ENCODE measurements at places on chromosomes 6 and 20. TPM values are rescaled to one million over a fixed set of nuclear protein-coding genes. Genes with fewer than 3 reads are reported as not detected.

DNA sequence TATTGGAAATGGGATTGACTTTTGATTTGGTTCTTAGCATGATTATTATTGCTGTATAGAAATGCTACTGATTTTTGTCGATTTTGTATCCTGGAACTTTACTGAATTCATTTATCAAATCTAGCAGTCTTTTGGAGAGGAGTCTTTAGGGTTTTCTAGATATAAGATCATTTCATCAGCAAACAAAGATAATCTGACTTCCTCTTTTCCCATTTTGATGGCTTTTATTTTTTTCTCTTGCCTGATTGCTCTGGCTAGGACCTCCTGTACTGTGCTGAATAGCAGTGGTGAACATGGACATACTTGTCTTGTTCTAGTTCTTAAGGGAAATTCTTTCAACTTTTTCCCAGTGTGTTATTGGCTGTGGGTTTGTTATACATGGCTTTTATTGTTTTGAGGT is 64.6 kb downstream of the ZC2HC1B start:
- H3K4me3 ChIP-seq, result no peak overlapping the region
- DNase-seq, result no peak
- peaks cover 37% of the 10 kb centered on the region for H3K36me3 ChIP-seq
- H3K27me3 ChIP-seq, result peaks cover 43% of the 10 kb centered on the region

GRCh38 chr6:90202156-90202555 is 94.5 kb downstream of the BACH2 start:
- no peak overlapping the region for H3K27ac ChIP-seq
- no peak overlapping the region for H3K4me3 ChIP-seq
- no peaks in the 10 kb centered on the region for H3K4me1 ChIP-seq
- no peaks in the 10 kb centered on the region for H3K27me3 ChIP-seq

Gene PACSIN1
- total RNA-seq, result 12.6 TPM

GRCh38 chr6:82337688-82338257 is 25.8 kb upstream of the TPBG start:
- no peak overlapping the region for H3K4me3 ChIP-seq
- no peak overlapping the region for H3K27ac ChIP-seq
- peaks cover 21% of the 10 kb centered on the region for H3K36me3 ChIP-seq
- no peaks in the 10 kb centered on the region for H3K27me3 ChIP-seq
- no peak for DNase-seq
- peaks cover 4% of the 10 kb centered on the region for H3K4me1 ChIP-seq

DNA sequence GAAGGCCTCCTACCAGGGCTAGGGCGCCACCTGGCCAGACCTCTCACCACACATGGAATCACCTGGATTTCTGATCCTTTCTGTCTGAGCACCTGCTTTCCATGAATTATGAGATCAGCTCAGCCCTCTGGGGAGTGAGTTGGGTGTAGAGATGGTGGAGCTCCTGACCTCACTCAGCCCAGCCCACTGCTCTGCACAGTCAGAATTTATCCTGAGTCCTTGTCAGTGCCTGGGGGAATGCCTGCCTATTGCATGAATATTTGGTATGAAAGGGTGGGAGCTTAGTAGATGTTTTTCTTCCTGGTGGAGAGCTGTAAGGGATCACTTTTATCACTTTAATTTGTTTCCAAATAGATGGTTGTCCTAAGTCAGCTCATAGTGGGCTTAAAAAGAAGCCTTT is 47.5 kb downstream of the DTD1 start:
- DNase-seq, result no peak
- H3K36me3 ChIP-seq, result no peaks in the 10 kb centered on the region
- no peak overlapping the region for H3K27ac ChIP-seq
- H3K4me1 ChIP-seq, result peaks cover 10% of the 10 kb centered on the region

DNA sequence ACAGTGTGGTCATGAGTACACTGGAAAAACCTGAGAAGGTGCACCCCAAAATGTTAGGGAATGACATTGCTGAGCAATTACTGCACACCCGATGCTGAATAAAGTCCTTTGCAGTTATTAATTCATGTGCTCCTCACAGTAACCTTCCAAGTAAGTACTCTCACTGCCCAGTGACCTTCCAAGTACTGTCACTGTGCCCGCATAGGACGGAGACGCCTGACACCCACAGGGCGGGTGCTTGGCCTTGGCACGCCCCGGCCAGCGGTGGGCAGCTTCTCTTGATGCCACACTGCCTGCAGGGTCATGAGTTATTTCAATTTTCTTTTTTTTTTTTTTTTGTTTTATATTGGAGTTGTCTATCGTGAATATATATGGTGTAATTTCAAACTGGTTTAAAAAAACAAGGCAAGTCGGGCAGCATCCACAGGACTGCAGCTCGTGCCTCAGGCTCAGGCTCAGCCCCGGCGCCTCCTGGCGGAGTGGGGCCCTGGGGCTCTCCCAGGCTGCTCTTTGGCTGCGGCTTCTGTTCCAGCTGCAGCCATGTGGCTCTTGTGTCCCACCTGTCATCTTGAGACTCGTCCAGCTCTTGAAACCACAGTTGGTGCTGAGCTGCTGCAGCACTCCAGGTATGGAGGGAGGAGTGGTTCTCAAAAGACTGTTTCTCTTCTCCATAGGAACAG is 27.0 kb downstream of the PNLDC1 start:
- no peak overlapping the region for H3K4me3 ChIP-seq
- no peak for DNase-seq
- H3K27me3 ChIP-seq, result no peaks in the 10 kb centered on the region
- H3K27ac ChIP-seq, result no peak overlapping the region

GRCh38 chr6:43964659-43965570 is 162.3 kb downstream of the MRPL14 start:
- H3K4me3 ChIP-seq, result no peak overlapping the region
- no peaks in the 10 kb centered on the region for H3K36me3 ChIP-seq
- H3K4me1 ChIP-seq, result peaks cover 21% of the 10 kb centered on the region
- DNase-seq, result no peak
- H3K27me3 ChIP-seq, result no peaks in the 10 kb centered on the region

DNA sequence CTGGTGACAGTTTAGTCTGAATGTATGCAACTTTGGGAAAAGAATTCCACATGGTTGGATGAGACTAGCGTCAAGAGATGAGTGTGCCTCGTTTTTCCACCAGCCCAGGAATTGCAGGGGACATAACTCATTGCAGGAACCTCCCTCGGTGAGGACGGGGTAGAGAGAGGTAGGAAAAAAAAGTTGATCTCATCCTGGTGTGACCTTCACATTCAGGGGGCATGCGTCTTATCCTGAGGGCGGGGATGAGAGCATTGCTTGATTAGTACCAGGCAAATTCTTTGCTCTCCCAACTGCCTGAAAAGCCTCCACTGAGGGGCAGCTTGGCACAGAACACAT is 11.8 kb downstream of the TLDC2 start:
- H3K27ac ChIP-seq, result peak overlapping the region; percentile 9
- peaks cover 20% of the 10 kb centered on the region for H3K4me1 ChIP-seq
- no peak for DNase-seq
- peak overlapping the region; percentile 36 for H3K4me3 ChIP-seq
- no peaks in the 10 kb centered on the region for H3K27me3 ChIP-seq
- peaks cover 4% of the 10 kb centered on the region for H3K36me3 ChIP-seq

GRCh38 chr6:39102821-39103136 is 12.2 kb downstream of the SAYSD1 start:
- DNase-seq, result no peak
- H3K36me3 ChIP-seq, result no peaks in the 10 kb centered on the region
- H3K27ac ChIP-seq, result no peak overlapping the region
- no peak overlapping the region for H3K4me3 ChIP-seq
- no peaks in the 10 kb centered on the region for H3K27me3 ChIP-seq
- H3K4me1 ChIP-seq, result peaks cover 6% of the 10 kb centered on the region

DNA sequence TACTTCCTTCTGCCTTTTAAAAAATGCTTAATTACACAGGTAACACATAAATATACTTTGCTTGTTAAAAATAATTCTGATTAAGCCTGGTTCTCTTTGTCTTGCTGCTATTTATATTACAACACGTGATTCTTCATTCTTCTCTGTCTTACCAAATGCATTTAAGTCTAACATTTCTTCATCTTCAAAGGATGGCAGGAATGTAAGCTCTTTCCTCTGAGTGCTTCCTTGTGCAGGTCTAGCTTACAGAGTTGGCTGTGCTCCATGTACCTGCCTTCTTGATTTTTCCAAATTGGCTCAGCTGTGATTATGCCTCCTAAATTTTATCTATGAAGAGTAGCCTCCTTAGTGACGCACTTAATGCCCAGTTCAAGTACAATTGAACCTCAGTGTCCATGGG is 44.4 kb downstream of the RNF144B start:
- no peak overlapping the region for H3K4me3 ChIP-seq
- no peak for DNase-seq
- H3K4me1 ChIP-seq, result peaks cover 4% of the 10 kb centered on the region
- H3K27ac ChIP-seq, result no peak overlapping the region

Measured in WTC11 (cell line).